Psoas muscle (tissue), 8 donors: ENCODE measurements at places on chromosomes 1 and 21. TPM values are rescaled to one million over a fixed set of nuclear protein-coding genes. Genes with fewer than 3 reads are reported as not detected.

GRCh38 chr1:61158591-61158990, 76.2 kb downstream of the NFIA start:
- no peak for DNase-seq

DNA sequence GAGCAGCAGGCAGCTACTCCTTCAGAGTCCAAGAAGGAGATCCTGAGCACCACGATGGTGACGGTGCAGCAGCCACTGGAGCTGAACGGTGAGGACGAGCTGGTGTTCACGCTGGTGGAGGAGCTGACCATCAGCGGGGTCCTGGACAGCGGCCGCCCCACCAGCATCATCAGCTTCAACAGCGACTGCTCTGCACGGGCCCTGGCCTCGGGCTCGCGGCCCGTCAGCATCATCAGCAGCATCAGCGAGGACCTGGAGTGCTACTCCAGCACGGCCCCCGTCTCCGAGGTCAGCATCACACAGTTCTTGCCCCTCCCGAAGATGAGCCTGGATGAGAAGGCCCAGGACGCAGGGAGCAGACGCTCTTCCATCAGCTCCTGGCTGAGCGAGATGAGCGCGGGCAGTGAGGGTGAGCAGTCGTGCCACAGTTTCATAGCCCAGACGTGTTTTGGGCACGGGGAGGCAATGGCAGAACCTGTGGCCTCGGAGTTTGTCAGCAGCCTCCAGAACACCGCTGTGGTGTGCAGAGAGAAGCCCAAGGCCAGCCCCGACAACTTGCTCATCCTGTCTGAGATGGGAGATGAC, 531.8 kb downstream of the KIF26B start:
- no peak for DNase-seq

- no peak for DNase-seq
Observed at GRCh38 chr1:62110198-62110817, 84.3 kb upstream of the L1TD1 start.

THEM5 gene
- not detected for total RNA-seq

PPFIA4 gene
- total RNA-seq: 47.5 TPM

CRNN gene
- not detected for total RNA-seq
